Activated CD4-positive, alpha-beta T cell treated with anti-CD3 and anti-CD28 coated beads for 1 hour (primary cell): ENCODE measurements at places on chromosomes 16 and 17.

DNA sequence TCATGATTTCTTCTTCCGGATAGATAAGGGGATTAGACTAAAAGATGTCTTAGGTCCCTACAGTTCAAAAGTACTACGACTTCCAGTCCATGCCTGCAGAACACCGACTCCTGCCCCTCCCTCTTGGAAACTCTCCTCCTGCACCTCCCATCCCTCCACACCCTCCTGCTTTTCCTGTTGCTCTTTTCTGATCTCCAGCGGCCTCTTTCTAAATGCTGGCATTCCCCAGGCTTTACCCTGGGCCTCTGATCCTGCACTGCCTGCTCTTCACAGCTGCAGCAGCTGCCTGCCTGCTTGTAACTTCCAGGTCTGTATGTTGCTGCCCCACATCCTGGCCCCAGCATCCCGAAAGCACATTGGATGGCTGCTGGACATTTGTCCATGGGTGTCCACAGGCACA, 154.2 kb downstream of the KCNJ12 start:
- DNase-seq = no peak

- DNase-seq = no peak
Observed at GRCh38 chr16:75329943-75330342, 78.5 kb upstream of the BCAR1 start.

DNA sequence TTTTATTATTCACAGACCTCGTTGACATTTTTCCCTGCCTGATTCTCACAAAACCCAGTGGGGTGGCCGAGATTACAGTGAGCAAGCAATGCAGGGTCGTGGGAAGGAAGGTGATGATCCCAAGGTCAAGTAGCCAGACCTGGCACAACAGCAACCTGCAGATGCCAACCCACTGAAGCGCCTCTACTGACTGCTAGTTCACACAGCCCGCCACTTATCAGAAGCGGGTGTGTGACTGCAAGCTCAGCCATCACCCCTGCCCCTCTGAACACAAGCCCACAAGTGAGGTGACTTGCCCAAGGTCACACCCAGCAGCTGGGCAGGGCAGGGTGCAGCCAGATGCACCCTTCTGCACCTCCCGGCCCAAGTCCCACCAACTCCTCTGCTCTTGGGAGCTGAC, 7.1 kb downstream of the TFAP4 start:
- DNase-seq = no peak

- DNase-seq = no peak
Observed at GRCh38 chr17:48842746-48843145, 11.9 kb downstream of the CALCOCO2 start.

GRCh38 chr16:29916979-29917378, 9.0 kb downstream of the KCTD13 start:
- no peak for DNase-seq

GRCh38 chr17:77546772-77547241, 406.0 kb downstream of the SEC14L1 start:
- DNase-seq = no peak

GRCh38 chr17:47633996-47634395, 15.7 kb upstream of the KPNB1 start:
- DNase-seq = no peak

DNA sequence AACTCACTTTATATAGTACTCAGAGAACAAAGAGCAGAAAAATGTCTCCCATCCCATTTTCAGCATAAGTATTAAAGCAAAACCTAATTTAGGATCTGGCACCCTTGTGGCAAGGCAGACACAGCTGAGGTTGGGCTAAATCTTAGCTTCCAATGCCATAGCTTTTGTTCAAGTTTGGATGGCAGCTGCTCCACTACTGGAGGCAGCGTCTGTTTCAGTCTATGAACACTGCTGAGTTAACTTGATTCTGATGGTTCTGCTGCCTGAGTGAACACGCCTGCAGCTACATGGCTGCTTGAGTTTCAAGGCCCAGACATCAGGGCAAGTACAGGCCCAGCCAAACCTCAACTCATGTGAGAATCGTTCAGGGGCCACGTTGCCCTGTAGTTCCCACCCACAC, 178.2 kb upstream of the RPH3AL start:
- DNase-seq = no peak

- DNase-seq = no peak
Observed at GRCh38 chr17:49875685-49876084, 27.8 kb upstream of the TAC4 start.

DNA sequence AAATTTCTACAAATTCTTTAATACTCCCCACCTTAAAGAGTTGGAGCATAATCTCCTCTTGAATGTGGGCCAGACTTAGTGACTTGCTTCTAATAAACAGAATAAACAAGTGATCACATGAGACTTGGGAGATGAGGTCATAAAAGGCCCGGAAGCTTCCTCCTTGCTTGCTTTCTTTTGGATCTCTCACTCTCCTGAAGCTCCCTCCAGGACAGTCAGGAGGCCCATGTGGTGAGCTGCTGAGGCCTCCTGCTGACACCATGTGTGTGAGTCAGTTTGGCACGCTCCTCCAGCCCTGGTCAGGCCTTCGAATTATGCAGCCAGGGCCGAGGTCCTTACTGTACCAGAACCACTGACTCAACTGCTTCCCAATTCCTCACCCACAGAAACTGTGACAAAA, 53.2 kb downstream of the NDEL1 start:
- DNase-seq = no peak

DNA sequence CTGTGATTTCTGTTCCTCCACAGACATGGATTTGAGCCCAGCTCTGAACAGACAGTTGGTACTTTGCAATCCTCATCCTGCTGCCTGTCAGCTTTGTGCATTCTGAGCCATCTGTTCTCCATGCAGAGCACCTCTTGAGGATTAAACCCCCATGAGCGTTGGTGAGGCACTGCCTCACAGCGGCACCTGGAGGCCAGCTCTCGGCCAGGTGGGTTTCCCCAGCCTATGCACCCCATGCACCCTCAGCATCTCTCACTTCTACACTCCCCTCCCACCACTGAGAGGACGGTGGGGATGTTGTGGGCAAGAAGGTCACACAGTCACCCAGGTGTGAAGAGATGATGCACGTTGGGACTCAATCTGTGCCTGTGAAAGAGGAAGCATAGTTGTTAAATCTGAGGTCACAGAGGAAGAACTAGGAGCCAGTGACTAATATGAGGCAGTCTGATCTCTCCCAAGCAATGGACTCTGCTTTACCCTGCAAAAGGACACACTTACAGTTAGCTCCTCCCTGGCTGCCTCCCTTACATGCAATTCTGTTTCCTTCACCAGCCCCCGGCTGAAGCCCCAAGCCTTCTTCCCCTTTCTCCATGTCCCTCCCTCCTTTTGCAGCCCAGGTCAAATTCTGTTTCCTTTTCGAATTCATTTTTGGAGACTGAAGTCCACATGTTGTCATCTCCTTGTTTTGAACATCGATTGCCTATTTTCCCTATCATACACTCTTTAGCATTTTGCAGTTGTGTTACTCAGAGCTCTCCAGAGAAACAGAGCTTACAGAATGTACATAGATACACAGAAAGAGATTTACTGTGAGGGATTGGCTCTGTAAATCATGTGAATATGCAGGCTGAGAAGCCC, 58.5 kb downstream of the HS3ST3B1 start:
- no peak for DNase-seq

DNA sequence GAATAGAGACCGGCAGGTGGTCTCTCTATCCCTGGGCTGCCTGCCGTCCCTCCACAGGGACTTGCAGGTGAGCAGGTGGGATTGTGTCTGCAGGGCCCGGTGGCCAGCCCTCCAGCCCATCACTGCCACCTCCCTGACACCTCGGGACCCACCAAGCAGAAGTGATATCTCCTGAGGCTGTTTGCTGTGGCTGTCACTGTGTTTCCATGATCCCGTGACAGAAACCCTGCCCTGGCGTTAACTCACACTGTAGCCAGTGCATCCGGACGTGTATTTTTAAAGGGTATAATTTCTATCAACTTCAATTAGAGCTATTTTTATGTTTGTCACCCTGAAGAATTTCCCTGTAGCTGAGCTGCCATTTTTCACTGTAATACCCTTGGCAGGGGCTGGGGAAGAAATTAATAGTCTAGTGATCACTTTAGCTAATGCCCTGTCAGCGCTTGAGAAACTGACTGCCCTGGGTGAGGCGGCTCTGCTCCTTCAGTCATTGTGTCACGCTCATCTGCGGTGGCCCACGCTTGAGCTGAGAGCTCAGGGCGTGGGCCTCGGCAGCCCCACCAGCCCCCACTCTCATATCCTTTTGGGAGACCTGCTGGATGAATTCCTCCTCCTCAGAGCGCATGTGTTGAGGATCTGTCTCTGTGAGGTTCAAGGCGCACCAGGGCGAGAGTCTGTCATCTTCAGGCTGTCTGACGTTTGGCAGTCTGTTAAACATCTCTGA, 229.9 kb upstream of the CIBAR2 start:
- no peak for DNase-seq

DNA sequence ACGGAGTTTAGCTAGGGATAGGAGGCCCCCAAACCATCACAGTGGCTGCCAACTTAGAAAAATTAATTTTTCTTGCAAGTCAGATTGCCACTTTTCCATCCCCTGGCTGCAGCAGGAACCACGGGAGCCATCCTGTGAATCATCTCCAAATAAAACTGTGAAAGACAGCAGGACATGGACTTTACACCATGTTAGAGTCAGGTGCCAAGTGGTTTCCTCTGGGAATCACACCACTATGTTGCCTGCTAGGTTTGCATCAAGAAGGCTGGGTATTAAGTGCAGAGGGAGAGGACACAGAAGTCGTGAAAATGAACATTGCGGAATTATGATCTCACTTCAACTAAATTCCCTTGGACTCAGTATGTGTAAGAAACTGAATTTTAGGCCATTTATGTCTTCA, 471.3 kb upstream of the GOT2 start:
- no peak for DNase-seq

DNA sequence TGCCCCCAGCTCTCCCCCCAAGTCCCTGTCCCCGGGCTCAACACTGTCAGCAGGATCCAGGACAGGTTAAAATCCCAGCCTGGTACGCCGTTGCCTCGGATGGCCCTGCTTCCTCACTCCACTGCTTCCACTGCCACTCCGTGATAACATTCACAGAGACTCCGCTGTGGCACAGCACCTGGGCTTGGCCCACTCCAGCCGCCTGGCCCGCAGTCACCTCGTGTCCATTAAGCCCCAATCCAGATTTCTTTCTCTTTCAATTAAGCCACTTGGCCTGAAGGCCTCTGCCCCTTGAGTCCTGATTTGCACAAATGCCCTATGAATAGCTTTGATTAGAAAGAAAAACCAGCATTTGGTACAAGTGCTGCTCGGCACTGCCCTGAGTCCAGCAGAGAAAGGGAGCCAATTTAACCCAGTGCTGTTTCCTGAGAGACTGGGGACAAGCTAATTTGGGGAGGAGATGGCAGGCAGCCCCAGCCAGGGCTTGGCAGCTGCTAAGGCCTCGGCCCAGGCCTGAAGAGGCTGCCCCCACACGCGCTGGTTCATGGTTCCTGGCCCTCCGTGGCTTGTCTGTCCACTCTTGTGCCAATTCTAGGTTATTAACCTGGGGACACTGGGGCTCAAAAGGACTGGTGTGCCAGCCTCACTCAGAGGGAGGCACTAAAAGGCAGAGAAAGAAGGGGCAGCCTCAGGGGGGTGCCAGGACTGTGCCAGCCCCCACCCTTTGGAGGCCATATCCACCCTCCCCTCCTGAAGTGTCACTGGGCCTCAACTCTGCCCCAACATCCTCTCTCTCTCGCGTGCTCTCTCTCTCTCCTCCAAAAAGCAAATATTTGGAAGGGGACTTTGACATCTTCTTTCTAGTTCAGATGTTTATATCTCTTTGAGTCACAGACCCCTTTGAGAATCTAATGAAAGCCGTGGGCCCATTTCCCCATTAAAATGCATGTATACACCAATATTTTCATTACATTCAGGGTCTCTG, 29.8 kb upstream of the SPPL2C start:
- no peak for DNase-seq

DNA sequence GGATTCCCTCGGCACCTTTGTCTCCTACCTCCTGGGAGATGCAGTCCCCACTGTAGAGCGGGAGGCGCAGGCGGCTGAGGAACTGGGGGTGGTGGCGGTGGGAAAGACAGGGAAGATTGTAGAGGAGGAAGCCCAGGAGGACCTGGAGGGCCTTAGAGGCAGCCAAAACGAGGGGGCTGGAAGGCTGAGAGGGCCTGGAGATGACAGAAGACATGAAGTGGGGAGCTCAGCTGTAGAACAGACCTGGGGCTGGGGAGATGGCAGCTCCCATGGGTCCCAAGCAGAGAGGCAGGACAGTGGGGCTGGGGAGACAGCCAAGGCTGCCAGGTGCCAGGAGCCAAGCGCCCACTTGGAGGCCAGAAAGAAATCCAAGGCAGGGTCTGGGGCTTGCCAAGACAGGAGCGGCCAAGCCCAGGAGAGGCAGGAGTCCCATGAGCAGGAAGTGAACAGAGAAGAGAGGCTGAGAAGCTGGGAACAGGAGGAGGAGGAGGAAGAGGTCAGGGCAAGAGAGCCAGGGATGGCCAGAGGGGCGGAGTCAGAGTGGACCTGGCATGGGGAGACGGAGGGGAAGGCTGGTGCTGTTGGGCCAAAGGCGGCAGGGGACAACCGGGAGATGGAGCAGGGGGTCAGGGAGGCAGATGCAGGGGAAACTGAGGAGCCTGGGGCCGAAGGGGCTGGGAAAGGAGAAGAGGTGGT, 803 bp downstream of the APOBR start:
- DNase-seq = no peak

DNA sequence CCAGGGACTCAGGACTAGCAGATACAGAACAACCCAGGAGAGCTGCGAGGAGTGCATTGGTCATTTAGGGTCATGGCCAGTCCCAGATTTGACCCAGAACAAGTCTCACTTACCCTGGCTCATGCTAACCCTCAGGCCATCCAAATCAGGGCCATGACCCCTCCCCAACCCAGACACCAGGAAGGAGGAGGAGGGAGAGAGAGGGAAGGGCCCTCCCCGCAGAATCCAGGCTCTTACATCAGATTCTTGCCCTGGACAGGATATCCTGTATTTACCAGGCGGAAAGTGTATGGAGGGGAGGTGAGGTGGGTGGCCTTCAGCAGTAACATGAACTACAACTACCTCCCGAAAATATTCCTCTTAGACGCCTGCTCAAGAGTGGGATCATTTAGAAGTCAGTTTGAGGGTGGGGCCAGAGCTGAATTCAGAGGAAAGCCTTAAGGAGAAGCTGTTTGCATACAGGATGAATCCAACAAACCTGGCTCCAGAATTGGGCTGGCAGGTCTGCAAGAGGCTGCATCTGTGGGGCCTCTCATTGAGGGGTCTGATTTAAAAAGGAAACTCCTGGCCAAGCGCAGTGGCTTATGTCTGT, 2.1 kb downstream of the VAT1 start:
- no peak for DNase-seq

DNA sequence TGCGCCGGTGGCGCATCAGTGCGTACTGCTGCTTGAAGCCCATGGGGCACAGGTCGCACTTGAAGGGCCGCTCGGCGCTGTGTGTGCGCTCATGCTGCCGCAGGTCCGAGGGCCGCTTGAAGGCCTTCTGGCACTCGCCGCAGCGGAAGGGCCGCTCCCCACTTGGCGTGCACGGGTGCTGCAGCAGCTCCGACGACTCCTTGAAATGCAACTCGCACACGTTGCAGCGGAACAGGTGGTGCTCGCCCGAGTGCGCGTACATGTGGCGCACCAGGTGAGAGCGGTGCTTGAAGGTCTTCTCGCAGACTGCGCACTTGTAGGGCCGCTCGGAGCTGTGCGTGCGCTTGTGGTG, 3.3 kb downstream of the ZNF319 start:
- DNase-seq = no peak

- no peak for DNase-seq
Observed at GRCh38 chr17:17347234-17347955, 44.2 kb downstream of the NT5M start.

- no peak for DNase-seq
Observed at GRCh38 chr17:34305606-34306005, 13.6 kb upstream of the CCL8 start.
